MCF 10A (cell line): ENCODE measurements at places on chromosomes 5 and 9. TPM values are rescaled to one million over a fixed set of nuclear protein-coding genes. Genes with fewer than 3 reads are reported as not detected.
A peak's percentile ranks its signal among the peaks of the same experiment; 100 is the strongest.

DNA sequence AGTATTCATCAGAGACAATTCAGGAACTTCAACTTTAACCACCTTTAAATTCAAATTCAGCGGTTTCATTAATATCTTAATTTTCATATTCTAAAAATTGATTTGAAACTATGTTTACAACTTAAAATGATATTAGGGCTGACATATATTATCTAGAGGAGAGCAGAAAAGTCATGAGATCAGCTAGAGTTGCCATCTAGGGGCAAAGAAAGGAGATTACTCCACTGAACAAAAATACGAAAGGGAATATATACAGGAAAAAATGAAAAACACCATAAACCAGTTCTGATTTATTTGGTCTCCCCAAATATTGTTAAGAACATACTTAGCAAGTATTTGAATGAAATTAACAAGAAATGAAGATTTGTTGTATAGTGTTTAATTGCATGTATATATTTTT lies 946.3 kb downstream of the DTWD2 start:
- no peak for DNase-seq
- H3K27ac ChIP-seq, result no peak overlapping the region
- no peaks in the 10 kb centered on the region for H3K36me3 ChIP-seq
- H3K27me3 ChIP-seq, result no peaks in the 10 kb centered on the region
- H3K4me1 ChIP-seq, result no peaks in the 10 kb centered on the region

Gene C5orf34
- 3.9 and 5.9 TPM in 2 replicates for total RNA-seq

Gene FOXD4L5
- total RNA-seq, result 0.49 and 0.52 TPM in 2 replicates

Gene SLC6A18
- total RNA-seq, result not detected in 2 replicates

GRCh38 chr5:135737701-135738563 lies 96.5 kb upstream of the SLC25A48 start:
- peaks cover 22% of the 10 kb centered on the region for H3K27me3 ChIP-seq
- no peak for DNase-seq
- H3K27ac ChIP-seq, result no peak overlapping the region
- no peaks in the 10 kb centered on the region for H3K36me3 ChIP-seq
- H3K4me3 ChIP-seq, result no peak overlapping the region

Gene IRX2
- 35.4 and 43.4 TPM in 2 replicates for total RNA-seq

Gene CD274
- 1.9 and 2.6 TPM in 2 replicates for total RNA-seq

DNA sequence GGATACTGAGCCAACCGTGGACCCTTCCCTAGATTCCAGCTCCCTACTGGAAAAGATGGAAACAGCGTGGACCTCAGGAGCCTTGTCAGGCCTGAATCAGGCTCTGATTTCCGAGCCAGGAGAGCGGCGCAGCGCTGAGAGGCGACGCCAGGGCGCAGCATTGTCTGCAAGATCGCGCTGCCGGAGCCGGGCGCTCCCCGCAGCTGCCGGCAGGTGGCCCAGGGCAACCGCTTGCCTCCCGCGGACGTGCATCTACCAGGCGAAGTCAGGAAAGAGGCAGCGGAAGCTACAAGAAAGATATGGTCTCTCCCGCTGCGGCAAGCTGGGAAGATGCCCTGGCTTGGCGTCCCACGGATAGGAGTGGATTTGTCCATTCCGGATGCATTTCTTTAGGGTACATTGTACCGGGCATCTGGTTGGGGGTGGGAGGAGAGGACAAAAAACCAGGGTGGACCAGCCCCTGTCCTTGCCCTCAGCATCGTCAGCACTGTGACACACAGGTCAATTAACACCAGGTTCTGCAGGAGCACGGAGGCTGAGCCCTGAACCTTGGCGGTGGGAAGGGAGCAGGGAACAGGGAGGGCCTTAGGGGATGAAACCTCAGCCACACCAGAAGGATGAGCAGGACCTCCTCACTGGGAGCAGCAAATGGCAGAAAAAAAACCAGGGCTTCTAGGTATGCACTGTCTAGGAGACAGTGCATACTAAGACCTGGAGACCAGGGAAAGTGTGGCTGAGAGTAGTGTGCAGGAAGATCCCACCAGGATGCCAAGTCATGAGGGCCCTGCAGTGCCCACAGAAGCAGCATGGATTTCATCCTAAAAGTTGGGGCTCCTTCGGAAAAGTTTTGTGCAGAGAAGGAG lies 55.9 kb downstream of the SFXN1 start:
- H3K27ac ChIP-seq, result no peak overlapping the region
- H3K27me3 ChIP-seq, result no peaks in the 10 kb centered on the region
- DNase-seq, result peak; percentile 83
- H3K4me1 ChIP-seq, result no peaks in the 10 kb centered on the region
- H3K4me3 ChIP-seq, result no peak overlapping the region

DNA sequence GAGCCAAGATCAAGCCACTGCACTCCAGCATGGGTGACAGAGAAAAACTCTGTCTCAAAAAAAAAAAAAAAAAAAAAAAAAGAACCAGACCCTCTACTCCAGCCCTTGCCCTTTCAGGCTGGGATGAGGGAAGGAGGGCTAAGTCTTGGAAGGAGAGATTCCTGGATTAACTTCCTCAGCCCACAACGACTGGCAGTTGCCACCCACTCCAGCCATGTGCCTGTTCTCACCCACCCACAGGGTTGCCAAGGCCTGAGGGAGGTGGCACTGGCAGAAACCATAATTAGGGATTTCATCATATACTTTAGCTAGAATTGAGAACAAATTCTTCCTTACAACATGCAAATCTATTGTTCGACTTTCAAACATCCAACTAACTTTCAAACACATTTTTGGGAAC lies 87.8 kb upstream of the SLC30A5 start:
- H3K27ac ChIP-seq, result no peak overlapping the region
- no peak for DNase-seq

DNA sequence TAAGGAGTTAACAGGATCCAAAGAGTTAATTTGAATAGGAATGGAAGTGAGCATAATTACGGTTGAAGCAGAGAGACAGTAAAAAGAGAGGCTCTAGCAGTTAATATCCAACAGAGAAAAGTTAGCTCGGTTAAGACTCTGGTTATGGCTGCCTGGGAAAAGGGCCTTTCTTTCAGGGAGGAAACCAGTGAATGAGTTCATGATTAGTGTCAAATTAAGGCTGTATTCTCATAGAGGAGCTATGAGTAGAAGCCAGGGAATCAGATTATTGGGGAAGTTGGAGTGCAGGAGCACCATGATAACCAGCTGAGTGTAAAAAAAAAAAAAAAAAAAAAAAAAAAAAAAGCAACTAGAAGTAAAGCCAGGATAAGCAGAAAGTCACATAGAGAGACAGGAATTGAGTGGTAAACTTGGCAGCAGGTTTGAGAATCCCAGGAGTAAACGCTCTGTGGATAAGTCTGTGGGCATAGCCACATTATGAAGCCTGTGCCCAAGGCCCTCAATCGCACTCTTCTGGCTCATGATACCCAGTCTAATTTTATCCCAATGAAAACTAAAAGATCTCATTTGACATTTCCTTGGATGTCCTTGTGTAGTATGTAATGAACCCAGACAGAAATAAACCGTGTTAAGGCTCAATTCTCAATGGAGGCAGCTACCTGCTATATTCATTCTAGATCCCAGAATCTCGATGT lies 372.6 kb upstream of the MPDZ start:
- no peak overlapping the region for H3K27ac ChIP-seq
- no peaks in the 10 kb centered on the region for H3K36me3 ChIP-seq
- no peaks in the 10 kb centered on the region for H3K27me3 ChIP-seq
- no peak for DNase-seq

GRCh38 chr5:51646482-51646881 lies 263.2 kb downstream of the ISL1 start:
- H3K4me1 ChIP-seq, result peaks cover 4% of the 10 kb centered on the region
- H3K4me3 ChIP-seq, result no peak overlapping the region
- H3K36me3 ChIP-seq, result no peaks in the 10 kb centered on the region
- no peak overlapping the region for H3K27ac ChIP-seq
- no peaks in the 10 kb centered on the region for H3K27me3 ChIP-seq
